ENCODE measurements at places on chromosomes 3 and 15.

DNA sequence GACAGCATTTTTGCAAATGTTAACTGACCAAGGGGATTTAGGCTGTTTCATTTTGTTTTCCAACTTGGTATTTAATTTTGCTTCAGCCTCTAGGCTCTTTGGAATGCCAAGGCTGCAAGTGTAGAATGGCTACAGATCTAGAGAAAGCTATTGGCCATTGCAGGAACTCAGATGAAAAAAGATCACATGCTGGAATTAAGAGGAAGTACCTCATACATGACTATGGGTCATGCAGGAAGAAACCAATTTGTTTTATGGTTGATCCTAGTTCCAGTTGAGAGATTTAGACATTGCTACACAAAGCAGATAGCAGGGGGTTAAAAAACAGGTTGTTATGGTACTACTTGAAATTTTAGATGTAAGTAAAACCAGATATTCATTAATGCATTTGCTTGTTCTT, 12.7 kb upstream of the CLDN16 start:
- DNase-seq: no peak

- DNase-seq: no peak
Measured at GRCh38 chr3:159346271-159346903, 544.5 kb downstream of the MFSD1 start.

DNA sequence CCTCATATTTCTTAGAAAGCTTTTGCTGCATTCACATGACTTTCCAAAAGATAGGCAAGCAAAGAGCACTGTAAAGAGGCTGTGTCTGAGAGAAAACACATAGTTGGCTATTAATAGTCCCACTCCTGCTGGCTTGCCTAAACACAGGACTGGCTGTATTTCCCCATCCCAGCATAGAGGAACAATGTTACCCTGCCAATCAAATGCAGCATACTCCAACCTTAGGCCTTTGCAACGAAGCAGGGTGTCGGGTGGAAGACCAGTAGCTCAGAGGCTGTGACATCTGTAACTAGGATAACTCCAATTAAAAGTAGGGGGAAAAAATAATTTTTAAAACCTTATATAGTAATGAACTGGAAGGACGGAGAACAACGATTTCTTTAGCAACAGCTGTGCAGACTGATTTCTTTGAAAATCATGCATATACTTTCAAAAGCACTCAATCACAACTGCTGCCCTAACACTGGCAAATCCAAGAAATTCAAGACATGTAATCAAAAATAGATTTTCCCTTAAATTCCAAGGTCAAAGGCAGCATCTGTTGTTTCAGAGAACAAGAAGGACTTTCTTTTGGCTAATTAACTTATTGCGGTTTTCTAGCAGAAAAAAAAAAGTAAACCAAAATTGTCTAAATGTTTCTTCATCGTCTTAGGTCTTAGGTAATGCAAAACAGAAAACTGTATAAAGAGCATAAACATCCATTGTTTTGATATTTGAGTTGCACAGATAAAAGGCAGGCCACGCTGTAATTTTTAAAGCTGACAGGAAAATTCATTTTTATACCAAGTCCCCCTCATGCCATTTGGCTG, 139.3 kb downstream of the TNIK start:
- DNase-seq: no peak

DNA sequence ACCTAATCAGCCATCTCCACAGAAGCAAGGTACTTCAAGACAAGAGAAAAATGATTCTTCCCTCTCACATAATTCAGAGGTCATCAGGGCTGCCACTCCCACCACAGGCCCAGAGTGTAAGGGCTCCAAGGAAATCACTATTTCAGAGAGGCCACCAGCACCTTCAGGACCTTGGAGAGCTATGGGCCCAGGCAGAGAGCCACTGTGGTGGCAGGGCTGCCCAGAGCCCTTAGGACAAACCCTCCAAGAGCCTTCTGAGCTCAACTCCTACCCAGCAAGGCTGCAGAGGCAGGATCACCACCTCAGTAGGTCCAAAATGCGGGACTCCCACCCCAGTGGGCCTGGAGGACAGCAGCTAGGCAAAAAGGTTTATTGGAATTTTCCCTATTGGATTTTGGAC, 17.9 kb upstream of the FAN1 start:
- no peak for DNase-seq

DNA sequence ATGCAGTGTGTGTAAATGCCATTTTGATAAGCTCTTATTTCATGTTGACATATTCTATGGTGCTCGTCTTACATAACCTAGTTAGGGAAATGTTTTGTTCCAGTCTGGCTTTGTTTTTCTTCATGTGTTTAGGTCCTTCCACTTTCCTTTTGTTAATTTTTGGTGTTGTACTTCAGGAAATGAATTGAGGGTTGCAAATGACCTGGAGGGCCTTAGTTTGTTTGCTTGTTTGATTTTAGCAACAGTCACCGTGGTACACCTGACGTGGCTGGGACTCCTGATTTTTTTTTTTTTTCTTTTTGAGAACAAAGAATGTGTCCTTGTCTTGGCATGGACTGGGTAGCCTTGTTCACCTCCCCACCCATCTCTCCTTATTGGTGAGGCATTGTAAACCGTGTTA, 114.8 kb downstream of the IGF1R start:
- no peak for DNase-seq

Measured in thymus (tissue), 14 donors.